ENCODE measurements at places on chromosomes 13 and 19. TPM values are rescaled to one million over a fixed set of nuclear protein-coding genes. Genes with fewer than 3 reads are reported as not detected.

DNA sequence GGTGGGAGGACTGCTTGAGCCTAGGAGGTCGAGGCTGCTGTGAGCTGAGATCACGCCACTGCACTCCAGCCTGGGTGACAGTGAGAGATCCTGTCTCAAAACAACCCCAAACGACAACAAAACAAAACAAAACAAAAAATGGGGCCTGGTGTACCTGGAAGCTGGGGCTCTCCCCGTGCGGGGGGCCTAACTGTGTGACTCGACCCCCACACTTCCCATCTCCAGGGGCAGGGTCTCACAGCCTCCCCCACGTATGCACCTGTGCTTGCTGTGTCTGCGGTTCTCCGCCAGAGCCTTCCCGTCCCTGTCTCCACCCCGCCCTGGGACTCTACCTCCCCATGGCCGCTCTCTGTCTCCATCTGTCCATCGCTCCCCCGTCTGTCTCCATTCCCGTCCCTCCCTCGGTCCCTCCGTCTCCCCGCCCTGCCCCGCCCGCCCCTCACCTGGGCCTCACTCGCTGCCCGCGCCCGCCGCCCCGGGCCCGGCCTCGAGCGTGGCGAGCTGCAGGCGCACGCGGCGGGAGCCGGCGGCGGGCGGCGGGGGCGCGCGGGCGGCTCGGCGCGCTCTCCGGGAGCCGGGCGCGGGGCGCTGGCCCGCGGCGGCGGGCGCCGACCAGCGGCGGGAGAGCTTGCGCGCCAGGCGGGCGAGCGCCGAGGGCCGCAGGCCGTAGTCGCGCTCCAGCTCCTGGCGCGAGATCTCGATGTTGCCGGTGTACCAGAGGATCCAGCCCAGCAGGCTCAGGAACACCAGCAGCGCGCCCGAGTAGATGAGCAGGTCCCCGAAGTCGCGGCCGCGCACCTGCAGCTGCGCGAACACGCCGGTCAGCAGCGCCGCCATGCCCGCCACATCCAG lies 587 bp downstream of the TMEM238 start:
- peak; percentile 74 for DNase-seq

- no peak for DNase-seq
These were observed 68.7 kb downstream of the ACSBG2 start for GRCh38 chr19:6204212-6204611.

GRCh38 chr19:56066152-56067023 lies 54.7 kb downstream of the ZNF787 start:
- peak; percentile 79 for DNase-seq

The SIGLEC8 gene
- total RNA-seq, result not detected

The LILRA5 gene
- not detected for total RNA-seq
